ENCODE measurements at places on chromosomes 1 and 21. TPM values are rescaled to one million over a fixed set of nuclear protein-coding genes. Genes with fewer than 3 reads are reported as not detected.

GRCh38 chr1:154999571-155000410 lies 2.8 kb upstream of the ZBTB7B start:
- H3K36me3 ChIP-seq, result peaks cover 3% of the 10 kb centered on the region
- peaks cover 22% of the 10 kb centered on the region for H3K27me3 ChIP-seq
- H3K4me1 ChIP-seq, result peaks cover 38% of the 10 kb centered on the region
- H3K27ac ChIP-seq, result peak overlapping the region; percentile 91

Gene CD5L
- total RNA-seq, result not detected

Gene RXFP4
- total RNA-seq, result not detected

- DNase-seq, result no peak
- H3K27me3 ChIP-seq, result no peaks in the 10 kb centered on the region
- no peaks in the 10 kb centered on the region for H3K4me1 ChIP-seq
- no peak overlapping the region for H3K27ac ChIP-seq
- no peak overlapping the region for H3K4me3 ChIP-seq
These were observed 131.7 kb downstream of the PSMG1 start for GRCh38 chr21:39051588-39051949.

- H3K4me3 ChIP-seq, result no peak overlapping the region
- H3K27me3 ChIP-seq, result no peaks in the 10 kb centered on the region
- no peaks in the 10 kb centered on the region for H3K36me3 ChIP-seq
- no peaks in the 10 kb centered on the region for H3K4me1 ChIP-seq
These were observed 198.7 kb downstream of the KCNT2 start for GRCh38 chr1:196409586-196409985.

Gene PPP1R15B
- 79.9 TPM for total RNA-seq

DNA sequence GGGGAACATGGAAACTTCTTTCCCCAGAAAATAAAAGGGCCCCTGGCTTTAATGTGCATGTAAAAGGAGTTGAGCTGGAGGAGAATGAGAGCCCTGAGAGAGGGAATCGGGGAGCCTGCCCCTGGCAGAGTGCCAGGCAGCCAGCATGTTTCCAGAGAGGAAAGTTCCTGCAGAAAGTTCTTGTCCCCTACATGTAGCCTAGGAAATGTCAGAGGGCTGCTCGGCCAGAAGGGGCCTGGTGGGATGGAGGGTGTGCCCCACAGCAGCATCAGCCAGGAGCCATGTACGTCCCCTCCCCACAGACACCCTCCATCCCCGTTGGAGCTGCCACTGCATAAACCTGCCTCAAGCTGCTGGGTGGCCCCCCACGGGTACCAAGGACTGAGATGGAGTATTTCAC lies 5.4 kb upstream of the PRELP start:
- H3K4me3 ChIP-seq, result no peak overlapping the region
- DNase-seq, result no peak
- H3K4me1 ChIP-seq, result no peaks in the 10 kb centered on the region
- H3K36me3 ChIP-seq, result no peaks in the 10 kb centered on the region
- H3K27me3 ChIP-seq, result peaks cover 12% of the 10 kb centered on the region

DNA sequence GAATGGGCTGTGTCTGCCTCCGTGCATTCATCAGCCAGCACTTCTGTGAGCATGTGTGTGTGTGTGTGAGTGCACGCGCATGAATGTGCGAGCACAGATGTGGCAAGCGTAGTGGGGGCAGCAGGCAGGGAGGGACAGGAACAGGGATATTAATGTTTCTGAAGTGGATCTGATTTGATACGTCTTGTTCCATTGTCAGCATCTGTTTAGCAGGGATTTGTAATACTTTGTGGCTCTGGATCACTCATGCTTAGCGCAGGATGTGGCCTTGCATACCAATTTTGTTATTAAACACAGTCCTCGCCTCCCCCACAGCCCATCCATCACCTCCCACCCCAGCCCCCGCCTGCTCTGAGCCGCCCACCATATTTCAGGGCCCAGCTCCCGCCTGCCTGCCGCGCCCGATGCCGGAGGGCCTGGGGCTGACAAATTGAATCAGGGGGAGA lies 52.4 kb downstream of the TMEM53 start:
- H3K4me3 ChIP-seq, result no peak overlapping the region
- no peak for DNase-seq
- H3K36me3 ChIP-seq, result no peaks in the 10 kb centered on the region
- no peaks in the 10 kb centered on the region for H3K27me3 ChIP-seq
- H3K4me1 ChIP-seq, result no peaks in the 10 kb centered on the region

Gene OR2T3
- total RNA-seq, result not detected

GRCh38 chr1:180251526-180252305 lies 21.7 kb downstream of the LHX4 start:
- H3K27me3 ChIP-seq, result peaks cover 58% of the 10 kb centered on the region
- H3K4me3 ChIP-seq, result no peak overlapping the region
- H3K4me1 ChIP-seq, result peaks cover 2% of the 10 kb centered on the region

- no peaks in the 10 kb centered on the region for H3K27me3 ChIP-seq
- peak overlapping the region; percentile 78 for H3K4me3 ChIP-seq
- peaks cover 61% of the 10 kb centered on the region for H3K4me1 ChIP-seq
- peak overlapping the region; percentile 90 for H3K27ac ChIP-seq
- peak; percentile 62 for DNase-seq
- peaks cover 35% of the 10 kb centered on the region for H3K36me3 ChIP-seq
These were observed 185.8 kb downstream of the MRPL39 start for GRCh38 chr21:25421321-25422028.

DNA sequence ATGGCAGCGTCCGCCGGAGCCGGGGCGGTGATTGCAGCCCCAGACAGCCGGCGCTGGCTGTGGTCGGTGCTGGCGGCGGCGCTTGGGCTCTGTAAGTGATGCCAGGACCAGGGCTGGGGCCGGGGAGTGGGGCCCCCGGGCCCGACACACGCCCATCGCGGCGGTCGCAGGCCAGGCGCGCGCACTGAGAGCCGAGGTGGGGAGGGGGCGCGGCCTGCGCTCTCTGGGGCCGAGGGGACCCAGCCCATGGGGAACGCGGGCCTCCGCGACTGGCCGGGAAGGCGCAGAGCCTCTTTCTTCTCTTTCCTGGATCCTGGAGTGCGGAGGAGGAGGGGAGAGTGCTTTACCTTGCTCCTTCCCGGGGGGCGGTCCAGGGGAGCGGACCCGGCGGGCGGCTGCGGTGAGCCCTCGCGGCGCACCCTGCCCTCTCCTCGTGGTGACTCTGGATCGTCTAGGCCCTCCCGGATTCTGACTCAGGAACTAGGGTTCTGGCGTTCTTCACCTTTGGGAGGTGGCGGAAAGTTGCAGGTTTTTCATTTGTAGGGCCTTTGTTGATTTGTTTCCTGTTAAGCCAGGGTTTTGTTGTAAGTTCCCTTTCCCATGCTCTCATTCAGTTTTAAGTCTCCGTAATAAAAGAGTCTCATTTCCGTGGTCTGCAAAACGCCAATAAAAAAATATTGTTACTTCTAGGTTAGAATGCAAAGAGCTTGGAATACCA lies 529 bp downstream of the MPZL1 start:
- H3K27me3 ChIP-seq, result no peaks in the 10 kb centered on the region
- no peak overlapping the region for H3K27ac ChIP-seq
- DNase-seq, result peak; percentile 45
- H3K4me3 ChIP-seq, result peak overlapping the region; percentile 92

- H3K27me3 ChIP-seq, result peaks cover 8% of the 10 kb centered on the region
- H3K4me1 ChIP-seq, result no peaks in the 10 kb centered on the region
- no peak overlapping the region for H3K4me3 ChIP-seq
- H3K27ac ChIP-seq, result no peak overlapping the region
- H3K36me3 ChIP-seq, result no peaks in the 10 kb centered on the region
These were observed 218.3 kb upstream of the NRIP1 start for GRCh38 chr21:15283138-15283537.

- H3K27ac ChIP-seq, result no peak overlapping the region
- no peak overlapping the region for H3K4me3 ChIP-seq
- peaks cover 5% of the 10 kb centered on the region for H3K4me1 ChIP-seq
- peaks cover 10% of the 10 kb centered on the region for H3K36me3 ChIP-seq
- DNase-seq, result no peak
- no peaks in the 10 kb centered on the region for H3K27me3 ChIP-seq
These were observed 537.8 kb downstream of the SMYD3 start for GRCh38 chr1:245969283-245969682.

- no peaks in the 10 kb centered on the region for H3K4me1 ChIP-seq
- H3K27ac ChIP-seq, result no peak overlapping the region
- no peak for DNase-seq
- H3K4me3 ChIP-seq, result no peak overlapping the region
These were observed 1203.9 kb downstream of the AMY1C start for GRCh38 chr1:104953555-104953954.

Data from activated naive CD8-positive, alpha-beta T cell treated with anti-CD3 and anti-CD28 coated beads for 36 hours (primary cell).